NCI-H774 (cell line): ENCODE measurements at places on chromosomes 5 and 9.

DNA sequence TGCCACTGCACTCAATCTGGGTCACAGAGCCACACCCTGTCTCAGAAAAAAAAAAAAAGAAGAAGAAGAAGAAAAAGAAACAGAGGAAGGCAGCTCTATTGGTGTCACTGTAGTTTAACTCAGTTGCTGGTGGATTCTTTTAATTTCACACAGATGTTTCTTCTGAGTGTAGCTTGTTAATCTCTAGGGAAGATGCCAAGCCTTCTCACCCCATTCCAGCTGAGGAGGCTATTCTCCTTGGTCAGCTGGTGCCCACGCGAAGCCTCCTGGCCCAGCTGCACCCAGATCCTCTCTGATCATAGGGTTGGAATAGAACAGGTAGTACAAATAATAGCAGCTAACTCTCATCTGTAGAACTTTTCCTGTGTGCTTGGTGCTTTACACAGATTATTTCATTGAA lies 113.8 kb upstream of the SPRY4 start:
- no peak for DNase-seq

- DNase-seq: no peak
Measured at GRCh38 chr9:134707031-134707680, 65.6 kb downstream of the COL5A1 start.

- DNase-seq: no peak
Measured at GRCh38 chr5:159786901-159787691, 129.2 kb upstream of the ADRA1B start.

GRCh38 chr9:73006986-73007385 lies 54.1 kb upstream of the ALDH1A1 start:
- DNase-seq: no peak

DNA sequence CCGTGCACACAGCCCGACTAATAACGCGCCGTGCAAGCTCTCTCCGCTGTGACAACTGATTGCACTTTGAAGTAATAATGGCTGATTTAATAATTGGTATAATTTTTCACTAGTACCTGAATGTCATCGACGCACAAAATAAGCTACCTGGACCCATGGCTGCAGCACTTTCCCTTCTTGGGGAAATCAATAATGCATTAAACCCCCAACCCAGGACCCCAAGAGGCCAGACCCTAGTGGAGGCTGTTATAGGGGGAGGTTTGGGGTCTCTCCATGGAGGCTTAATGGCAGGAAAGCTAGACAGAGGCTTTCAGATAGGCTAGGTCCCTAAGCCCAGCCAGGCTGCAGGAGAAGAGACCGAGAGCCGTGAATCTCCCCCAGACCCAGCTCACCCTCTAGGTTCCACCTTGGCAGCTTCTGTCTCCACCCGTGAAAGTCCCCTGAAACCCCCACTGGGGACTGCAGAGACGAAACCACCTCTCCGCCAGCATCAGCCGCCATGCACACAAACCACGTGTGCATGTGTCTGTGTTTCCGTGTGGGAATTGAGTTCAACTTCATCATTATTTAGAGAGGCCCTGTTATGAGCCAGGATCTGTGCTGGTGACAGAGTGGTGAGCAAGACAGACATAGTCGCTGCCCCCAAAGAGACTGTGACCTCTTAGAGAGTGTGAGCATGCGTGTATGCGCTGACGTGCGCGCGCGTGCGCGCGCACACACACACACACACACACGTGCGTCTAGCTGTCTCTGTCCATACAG lies 168.6 kb upstream of the MVB12B start:
- no peak for DNase-seq

DNA sequence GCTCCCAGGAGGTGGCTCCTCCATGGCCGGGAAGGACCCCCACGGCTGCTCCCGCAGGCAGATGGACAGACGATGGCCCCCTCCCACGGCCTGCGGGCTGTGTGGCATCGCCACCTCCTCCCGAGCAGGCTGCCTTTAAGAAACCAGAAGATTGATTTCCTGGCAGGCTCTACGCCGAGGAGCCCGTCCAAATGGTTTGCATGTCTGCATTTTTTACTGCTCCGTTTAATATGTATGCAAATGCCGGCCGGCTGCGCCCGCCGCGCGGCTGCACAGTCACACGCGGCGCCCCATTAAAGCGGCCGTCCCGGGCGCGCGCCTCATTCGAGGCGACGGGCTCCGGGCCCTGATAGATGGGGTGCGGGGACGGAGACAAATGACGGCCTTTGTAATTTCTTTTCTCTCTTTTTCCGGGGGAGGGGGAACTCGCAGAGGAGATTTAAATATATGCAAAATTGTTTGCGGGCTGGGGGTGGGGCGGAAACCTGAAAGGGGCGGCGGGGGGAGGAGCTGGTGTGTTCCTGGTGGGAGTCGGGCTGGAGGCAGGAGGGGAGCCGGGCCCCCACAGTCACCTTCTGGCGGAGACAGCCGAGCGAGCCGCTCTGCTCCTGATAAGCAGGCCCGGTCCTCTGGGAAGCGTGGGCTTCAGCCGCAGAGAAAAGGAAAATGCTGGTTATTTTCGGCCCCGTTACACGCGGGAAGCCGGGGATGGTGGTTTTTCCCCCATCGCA lies 158.7 kb upstream of the IER5L start:
- DNase-seq: no peak
